ENCODE measurements at places on chromosomes 2 and 18.

- no peak for DNase-seq
Observed at GRCh38 chr2:108346827-108347226, 30.9 kb upstream of the SULT1C4 start.

DNA sequence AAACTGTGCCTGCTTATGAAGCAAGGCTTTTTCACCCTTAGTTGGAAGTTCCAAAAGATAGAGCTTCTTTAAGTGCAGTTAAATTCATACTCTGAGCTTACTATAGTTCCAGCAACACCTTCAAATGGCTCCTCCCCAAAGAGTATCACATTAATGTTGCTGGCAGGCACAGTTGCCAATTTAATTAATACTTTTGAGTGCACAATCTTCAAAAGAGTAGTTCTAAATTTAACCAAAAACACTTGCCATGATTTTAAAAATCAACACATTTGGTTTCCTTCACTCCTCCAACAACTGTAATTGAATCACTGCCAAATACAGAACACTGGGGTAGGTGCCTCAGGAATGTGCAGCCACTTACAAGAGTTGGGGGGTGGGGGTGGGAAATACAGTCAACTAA lies 150.6 kb upstream of the UBE2E3 start:
- no peak for DNase-seq

- DNase-seq: no peak
Observed at GRCh38 chr2:72181616-72182015, 34.0 kb upstream of the CYP26B1 start.

GRCh38 chr2:180819106-180819505 lies 161.3 kb upstream of the UBE2E3 start:
- DNase-seq: no peak

- no peak for DNase-seq
Observed at GRCh38 chr2:135048122-135048521, 875 bp upstream of the MAP3K19 start.

GRCh38 chr2:203280428-203281064 lies 41.7 kb downstream of the CYP20A1 start:
- DNase-seq: no peak

GRCh38 chr2:179268277-179268925 lies 3.8 kb upstream of the SESTD1 start:
- DNase-seq: no peak

DNA sequence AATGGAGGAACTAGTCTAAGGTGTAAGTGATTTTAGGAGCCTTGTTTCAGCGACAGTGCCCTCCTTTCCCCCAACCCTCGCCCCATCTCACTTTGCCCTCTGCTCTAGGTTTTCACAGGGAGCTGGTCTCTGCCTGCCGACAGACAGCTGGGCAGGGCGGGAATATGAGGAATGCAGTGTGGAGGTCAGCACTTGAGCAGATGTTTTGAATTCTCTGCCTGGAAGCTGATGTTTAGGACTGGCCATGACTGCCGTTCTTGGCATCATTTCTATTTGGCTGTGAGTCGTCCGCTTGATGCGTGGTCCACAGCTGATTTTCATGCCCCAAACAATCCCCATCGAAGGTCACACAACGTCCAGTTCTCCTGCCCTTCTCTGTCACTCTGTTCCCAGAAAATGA lies 55.1 kb upstream of the SIX3 start:
- no peak for DNase-seq

DNA sequence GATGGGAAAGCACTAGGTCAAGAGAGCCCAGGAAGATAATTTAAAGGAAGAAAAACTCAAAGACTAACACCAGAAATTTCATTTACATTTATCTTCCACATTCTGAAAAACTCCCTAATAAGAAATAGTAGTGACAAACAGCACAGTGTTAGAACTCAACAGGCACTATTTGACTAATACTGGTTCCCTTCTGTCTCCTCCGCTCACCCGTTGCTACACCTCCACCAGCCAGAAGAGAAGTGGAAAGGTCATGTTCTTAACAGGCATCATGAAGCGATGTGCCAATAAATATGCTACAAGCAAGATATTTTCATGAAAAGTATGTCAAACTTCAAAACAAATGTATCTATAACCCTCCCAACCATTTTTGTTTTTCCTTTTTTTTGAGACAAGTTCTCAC lies 5.7 kb downstream of the ROCK1 start:
- DNase-seq: no peak

- no peak for DNase-seq
Observed at GRCh38 chr2:45273412-45274249, 264.4 kb upstream of the SIX2 start.

DNA sequence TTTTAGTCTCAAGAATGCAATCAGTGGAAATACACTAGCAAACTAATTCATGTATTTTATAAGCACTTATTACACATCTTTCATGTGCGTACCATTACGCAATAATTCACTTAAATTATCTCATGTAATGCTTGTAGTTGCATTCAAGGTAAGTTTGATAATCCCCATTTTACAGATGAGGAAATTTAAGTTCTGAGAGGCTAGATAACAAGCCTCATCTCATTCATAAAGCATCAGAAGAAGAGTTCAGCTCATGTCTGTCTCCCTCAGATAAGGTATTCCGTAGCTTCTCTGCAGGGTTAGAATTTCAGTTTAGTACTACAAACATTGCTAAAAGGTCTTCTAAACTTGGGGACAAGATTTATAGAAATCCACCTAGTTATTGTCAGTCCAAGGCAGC lies 47.8 kb downstream of the HNMT start:
- DNase-seq: no peak
